ENCODE measurements at places on chromosomes 3 and 15.

DNA sequence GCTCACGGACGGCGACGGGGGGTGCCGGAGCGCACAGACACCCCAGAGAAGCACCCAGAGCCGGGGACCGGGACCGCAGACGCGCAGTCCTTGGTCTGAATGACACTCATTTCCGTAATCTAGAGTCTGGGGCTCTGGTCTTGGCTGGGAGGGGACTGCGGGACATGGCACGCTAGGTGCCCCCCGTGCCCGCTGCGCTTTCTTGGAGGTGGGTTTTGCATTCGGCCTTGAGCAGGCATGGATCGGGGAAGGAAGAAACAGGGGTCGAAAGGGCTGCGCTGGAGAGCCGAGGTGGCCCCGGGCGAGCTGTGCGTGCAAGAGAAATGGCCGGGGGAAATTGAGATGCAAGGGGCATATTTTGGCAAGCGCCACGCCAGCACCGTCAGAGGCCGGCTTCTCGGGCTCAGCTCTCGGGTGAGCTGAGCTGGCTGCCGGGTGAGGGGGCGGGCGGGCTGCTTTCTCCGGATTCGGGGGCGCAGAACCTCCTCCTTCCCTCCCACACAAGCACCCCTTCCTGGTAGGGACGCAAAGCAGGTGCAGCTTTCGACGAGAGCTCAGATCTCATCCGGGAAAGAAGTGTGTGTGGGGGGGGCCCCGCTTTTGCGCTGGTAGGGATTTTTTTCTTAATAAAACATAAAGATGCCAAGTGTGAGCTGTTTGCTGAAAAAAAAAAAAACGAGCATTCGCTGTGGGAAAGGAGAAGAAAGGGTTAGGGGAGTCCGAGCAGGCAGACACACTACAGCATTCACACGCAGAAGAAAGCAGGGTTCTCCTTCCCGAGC, 963 bp upstream of the NTRK3 start:
- no peak for DNase-seq

GRCh38 chr3:177778633-177779032, 581.4 kb upstream of the TBL1XR1 start:
- DNase-seq: no peak

GRCh38 chr3:123636431-123636841, 51.6 kb upstream of the HACD2 start:
- no peak for DNase-seq

DNA sequence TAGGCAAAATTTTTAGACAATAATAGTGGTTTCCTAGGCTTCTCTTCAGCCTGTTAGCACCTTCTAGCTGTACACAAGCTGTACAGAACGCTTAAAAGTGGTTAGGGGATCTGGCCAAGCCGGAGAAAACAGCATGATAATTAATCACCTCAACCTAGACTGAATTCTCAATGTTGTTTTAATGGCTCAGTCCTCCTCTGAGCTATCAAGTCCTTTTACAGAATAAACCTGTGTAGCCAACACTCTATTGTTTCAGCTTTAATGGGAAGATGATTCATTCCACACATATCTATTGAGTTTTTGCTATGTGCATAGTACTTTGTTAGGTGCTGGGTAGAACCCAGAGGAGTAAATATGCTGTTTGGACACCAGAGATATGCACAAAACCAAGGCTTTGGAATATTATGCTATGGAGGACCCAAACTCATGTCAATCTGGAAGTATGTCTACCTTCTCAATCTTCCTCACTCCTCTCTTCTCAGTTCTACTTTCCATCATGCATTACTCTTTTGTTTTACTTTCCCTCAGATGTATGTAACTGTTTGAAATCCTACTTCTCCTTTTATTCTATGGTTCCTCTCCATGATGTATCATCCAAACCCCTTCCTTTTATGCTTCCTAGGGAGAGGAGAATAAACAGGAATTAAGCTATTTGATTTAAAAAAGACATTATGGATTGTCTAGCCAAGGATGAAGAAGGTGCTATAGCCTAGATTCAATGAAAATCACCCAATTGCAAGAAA, 27.6 kb upstream of the UBE2E2 start:
- DNase-seq: no peak

- no peak for DNase-seq
These were observed 74.3 kb downstream of the MYO1E start for GRCh38 chr15:59298225-59298853.

- no peak for DNase-seq
These were observed 92.3 kb downstream of the FRMD5 start for GRCh38 chr15:44102675-44103254.

DNA sequence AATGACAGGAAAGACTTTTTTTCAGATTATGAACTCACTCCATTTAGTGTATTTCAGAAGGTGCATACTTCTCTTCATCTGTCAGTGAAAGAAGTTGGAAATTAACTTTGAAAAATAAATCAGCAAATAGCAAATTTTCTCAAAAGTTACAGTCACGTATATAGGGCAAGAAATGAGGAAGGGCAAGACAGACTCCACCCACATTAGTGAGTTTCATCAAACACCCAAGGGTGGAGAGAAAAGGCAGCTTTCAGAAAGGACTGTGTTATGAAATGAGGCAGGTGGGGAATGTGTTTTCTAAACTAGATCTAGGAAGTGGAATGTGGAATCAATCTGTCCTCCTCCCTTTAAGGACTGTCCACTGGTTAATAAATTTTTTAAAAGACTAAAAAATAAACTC, 2.9 kb downstream of the SLC22A13 start:
- DNase-seq: no peak

GRCh38 chr3:161108840-161109239, 3.7 kb upstream of the B3GALNT1 start:
- DNase-seq: no peak

Measured in activated CD4-positive, alpha-beta T cell treated with anti-CD3 and anti-CD28 coated beads, Interleukin-2, amount 50 U/mL, for 24 hours (primary cell).